CD4-positive, alpha-beta T cell treated with Interleukin-6 at 100 ng/mL for 8 hours (primary cell): ENCODE measurements at places on chromosomes 5 and 9.

GRCh38 chr9:15714746-15715145 is 161.9 kb downstream of the CCDC171 start:
- no peak for DNase-seq

DNA sequence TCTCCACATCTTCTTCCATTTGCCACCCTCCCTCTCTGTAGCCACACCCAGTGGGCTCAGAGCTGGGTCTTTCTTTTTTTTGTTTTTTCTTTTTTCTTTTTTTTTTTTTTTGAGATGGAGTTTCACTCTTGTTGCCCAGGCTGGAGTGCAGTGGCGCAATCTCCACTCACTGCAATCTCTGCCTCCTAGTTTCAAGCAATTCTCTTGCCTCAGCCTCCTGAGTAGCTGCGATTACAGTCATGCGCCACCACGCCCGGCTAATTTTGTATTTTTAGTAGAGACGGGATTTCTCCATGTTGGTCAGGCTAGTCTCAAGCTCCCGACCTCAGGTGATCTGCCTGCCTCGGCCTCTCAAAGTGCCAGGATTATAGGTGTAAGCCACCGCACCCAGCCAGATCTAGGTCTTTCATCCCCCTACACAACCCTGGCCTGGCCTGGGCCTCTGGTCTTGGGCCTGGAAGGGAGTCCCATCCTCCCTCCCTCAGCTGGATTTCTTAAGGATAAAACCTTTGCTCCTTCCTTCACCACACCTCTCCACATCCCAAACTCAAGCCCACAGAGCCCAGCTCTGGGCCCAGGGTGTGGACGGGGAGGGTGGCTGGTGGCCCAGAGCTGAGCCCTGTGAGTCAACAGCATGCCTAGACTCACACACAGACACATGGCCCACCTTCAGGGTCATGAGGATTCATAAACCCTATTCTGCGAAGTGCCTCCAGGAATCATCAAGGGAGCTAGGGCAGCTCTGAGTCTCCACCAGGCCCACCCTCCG is 18.8 kb upstream of the KCNIP1 start:
- no peak for DNase-seq

- no peak for DNase-seq
These were observed 262.7 kb downstream of the CHSY3 start for GRCh38 chr5:130166839-130167490.

DNA sequence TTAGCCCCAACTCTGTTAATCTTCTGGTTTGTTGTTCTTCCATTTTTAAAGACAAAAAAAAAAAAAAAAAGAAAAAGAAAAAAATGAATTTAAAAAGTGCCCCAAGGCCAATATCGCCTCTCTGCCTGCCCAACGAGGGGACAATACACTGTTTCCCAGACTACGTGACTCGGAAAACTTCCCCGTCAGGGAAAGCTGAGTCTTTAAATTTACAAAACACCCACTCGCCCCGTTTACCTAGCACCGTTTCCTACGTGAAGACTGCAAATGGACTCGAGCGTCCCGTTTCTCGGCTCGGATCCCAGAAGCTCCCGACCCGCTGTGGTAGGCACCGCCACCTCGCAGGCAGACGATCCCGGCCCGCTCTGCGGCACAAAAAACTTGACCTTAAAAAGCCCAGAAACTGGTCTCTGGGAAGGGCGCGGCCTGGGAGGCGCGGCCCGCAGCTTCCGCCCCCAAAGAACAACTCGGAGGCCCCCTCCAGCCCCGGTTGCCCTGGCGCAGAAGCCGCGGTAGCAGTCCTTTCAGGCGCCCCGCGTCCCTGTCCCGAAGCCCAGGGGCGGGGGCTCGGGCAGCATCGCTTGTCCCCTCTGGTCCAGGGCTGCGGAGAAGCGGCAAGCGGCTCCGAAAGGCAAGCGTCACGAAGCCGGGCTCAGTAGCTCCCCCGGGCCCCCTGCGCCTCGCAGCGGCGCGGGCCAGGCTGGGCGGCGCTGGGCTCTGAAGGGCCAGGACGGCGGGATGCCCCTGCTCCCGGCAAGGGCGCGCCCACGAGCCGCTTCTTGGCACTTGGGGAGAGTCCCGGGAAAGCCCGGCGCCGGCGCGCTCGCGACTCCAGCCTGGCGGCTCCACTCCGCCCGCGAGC is at the start of gene GCNT4:
Gene GCNT4, minus strand, starts transcription at position 367 of the 862 bp plus-strand sequence. CDS start 22,521 bp downstream, outside the sequence.
- DNase-seq, result peak; percentile 42

- no peak for DNase-seq
These were observed 169.3 kb downstream of the FANCC start for GRCh38 chr9:95148208-95148520.

- no peak for DNase-seq
These were observed 57.3 kb upstream of the CD180 start for GRCh38 chr5:67253911-67254310.

GRCh38 chr9:13397661-13398060 is 118.2 kb upstream of the MPDZ start:
- DNase-seq, result no peak

DNA sequence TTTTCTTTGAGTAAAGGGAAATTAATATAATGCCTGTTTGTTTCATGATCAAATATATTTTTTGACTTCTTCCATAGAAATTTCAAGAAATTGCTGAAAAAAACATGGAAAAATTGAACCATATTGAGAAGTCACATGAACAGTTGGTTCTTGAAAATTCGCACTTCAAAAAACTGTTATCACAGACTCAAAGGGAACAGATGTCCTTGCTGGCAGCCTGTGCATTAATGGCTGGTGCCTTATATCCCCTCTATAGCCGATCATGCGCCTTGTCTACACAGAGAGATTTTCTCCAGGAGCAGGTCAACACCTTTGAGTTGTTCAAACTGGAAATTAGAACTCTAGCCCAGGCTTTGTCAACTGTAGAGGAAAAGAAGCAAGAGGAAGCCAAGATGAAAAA is 191.4 kb downstream of the CCDC171 start:
- DNase-seq, result no peak
